ENCODE measurements at places on chromosomes 3 and 15. TPM values are rescaled to one million over a fixed set of nuclear protein-coding genes. Genes with fewer than 3 reads are reported as not detected.
A peak's percentile ranks its signal among the peaks of the same experiment; 100 is the strongest.

- no peak for DNase-seq
Measured at GRCh38 chr3:121869736-121870135, 24.5 kb upstream of the SLC15A2 start.

- DNase-seq, result no peak
Measured at GRCh38 chr3:146233487-146233886, 17.4 kb downstream of the PLSCR4 start.

GRCh38 chr3:14126017-14126886, 1.4 kb downstream of the TMEM43 start:
- DNase-seq, result no peak

The ZNF620 gene
- 7.1 TPM for total RNA-seq

DNA sequence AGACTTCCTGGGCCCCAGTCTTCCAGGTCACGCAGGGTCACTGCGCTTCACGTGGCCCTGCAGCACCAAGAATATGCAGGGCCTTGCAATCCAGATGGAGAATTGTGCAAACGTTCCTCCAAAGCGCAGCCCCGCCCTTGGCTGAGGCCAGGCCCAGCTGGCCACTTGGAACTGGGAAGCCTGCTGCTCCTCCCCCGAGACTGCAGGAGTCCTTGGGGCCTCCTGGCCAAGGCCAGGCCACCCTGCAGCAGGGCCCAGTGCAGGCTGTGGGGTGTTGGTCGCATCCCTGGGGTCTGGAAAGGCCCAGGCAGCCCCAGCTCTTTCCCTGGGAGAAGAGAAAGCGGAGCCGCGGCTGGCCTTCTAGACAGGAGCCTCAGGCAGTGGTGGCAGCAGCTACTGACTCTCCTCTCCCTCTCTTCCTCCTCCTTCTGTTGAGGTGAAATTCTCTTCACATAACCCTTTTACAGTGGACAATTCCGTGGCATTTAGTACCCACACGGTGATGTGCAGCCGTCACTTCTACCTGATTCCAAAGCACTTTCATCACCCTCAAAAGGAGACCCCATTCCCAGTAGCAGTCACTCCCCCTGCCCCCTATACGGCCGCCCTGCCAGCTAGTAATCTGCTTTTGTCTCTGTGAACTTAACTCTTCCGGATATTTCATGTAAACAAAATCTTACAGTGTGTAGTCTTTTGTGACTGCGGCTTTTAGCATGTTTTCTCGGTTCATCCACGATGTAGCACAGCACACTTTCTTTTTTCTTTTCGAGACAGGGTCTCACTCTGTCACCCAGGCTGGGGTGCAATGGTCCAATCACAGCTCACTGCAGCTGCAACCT, 103.9 kb downstream of the TMEM266 start:
- DNase-seq, result no peak

DNA sequence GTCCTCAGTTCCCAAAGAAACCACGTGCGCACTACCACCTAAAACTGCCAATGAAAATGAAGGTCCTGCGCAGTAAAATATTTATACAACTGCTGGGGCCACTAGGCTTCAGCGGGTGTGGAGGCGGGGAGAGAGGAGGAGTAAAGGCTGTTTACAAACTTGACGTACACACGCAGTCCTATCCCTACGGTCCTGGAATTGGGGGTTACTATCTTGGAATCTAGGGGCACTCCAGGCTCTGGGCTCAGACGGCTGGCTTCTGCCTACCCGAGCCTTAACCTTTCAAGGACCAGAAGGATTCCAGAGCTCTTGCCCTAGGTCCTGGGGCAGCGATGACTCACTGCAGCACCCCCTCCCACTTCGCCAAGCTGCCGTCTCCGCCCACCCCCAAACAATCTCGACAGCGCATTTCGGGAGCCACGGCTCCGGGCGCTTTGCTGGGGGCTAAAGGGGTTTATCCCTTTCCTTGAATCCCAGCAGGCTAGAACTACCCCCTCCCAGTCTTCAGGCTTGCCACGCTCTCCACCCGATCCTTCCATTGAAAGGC, 3.0 kb downstream of the ADAMTS9 start:
- peak; percentile 39 for DNase-seq

The SPESP1 gene
- 0.33 TPM for total RNA-seq

- no peak for DNase-seq
Measured at GRCh38 chr3:18752273-18752934, 327.3 kb upstream of the SATB1 start.

The SST gene
- not detected for total RNA-seq

DNA sequence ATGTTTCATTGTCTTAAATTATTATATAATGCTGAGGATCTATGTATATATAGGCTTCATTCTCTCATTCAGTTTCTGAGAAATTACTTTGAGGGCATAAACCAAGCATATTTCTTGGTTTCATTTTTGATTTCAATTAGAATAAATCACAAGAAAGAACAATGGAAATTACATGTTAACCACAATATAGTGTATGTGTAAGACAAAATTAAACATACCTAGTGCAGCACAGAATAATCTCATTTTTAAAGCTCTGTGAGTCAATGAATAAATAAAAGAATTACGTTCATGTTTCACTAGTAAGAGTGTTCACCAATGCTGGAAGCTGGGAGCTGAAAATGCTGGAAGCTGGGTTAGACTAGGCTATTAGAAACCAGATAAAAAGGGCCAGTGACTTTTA, 72.8 kb downstream of the UBE3A start:
- no peak for DNase-seq

GRCh38 chr3:68315546-68315945, 616.8 kb downstream of the TAFA4 start:
- DNase-seq, result no peak

DNA sequence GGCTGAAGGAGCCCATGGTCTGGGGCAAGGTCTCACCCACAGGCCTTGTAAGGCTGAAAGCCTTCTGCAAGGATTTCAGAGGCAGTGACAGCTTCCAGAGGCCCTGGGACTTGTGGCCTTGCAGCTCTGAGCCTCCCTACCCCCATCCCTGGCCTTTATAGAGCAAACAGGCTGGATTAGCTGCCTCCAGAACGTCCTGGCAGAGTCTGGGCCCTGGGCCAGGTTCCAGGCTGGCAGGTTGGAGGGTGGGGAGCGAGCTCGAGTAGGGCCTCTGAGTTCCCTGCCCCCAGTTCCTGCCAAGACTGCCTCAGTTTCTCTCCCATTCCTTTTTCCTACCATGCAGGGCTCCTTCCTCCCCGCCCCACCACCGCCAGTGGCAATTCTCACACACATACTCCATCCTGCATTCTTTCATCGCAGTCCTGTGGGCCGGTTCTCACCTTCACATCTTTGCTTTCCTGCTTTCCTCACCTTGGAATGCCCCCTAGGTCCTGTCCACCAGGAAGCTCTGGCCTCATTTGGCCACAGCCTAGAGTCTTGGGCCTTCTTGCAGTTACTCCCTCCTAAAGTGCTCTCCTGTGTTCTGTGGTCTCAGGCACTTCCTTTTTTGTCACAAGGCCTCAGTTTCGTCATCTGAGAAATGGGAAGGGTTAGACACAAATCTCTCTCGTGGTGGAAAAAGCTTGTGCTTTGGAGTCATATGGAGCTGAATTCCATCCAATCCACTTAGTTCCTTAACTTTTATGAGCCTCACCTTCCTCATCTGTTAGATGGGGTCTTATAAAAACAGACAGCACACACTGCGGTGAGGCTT, 2.7 kb downstream of the LMAN1L start:
- no peak for DNase-seq

- no peak for DNase-seq
Measured at GRCh38 chr3:55090291-55090690, 162.4 kb upstream of the LRTM1 start.

DNA sequence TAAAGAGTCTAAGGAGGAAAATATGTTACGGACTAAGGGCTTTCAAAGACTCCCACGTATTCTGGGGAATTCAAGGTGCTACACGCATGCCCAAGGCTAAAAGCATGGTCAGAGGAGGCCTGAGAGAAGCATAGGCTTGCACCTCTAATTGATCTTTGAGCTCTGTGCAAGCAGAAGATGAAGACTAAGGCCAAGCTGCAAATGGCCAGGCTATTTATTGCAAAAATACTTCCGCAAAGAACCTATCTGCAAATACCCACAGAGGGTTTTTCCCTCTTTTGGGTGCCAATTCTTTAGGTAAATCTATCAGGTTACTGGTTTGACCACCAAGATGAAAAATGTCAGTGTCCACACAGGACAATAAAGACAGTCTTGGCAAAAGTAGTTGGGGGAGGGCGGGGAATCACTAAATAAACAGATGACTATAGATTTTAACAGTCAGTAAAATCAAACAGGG, 119.5 kb downstream of the STAG1 start:
- DNase-seq, result no peak

Measured in liver (tissue), 10 donors.